ENCODE measurements at places on chromosomes 3 and 15. TPM values are rescaled to one million over a fixed set of nuclear protein-coding genes. Genes with fewer than 3 reads are reported as not detected.

ISG20 gene
- total RNA-seq: 3.8 TPM

OTOL1 gene
- total RNA-seq: not detected

CACNA1D gene
- total RNA-seq: 0.98 TPM

RYR3 gene
- total RNA-seq: 0.10 TPM

SLCO2A1 gene
- total RNA-seq: 0.44 TPM

RHOV gene
- not detected for total RNA-seq

MRPL46 gene
- total RNA-seq: 18.1 TPM

PYGO1 gene
- total RNA-seq: 7.1 TPM

ACOX2 gene
- 24.2 TPM for total RNA-seq

HYKK gene
- 4.0 TPM for total RNA-seq

SQOR gene
- total RNA-seq: 21.8 TPM

ATP1B3 gene
- total RNA-seq: 57.0 TPM

ROBO2 gene
- total RNA-seq: not detected

CCDC191 gene
- total RNA-seq: 1.4 TPM

SLC24A5 gene
- total RNA-seq: not detected

PODXL2 gene
- 3.6 TPM for total RNA-seq

All from cardiac ventricle fibroblast (primary cell).